GM04504 (cell line): ENCODE measurements at places on chromosomes 6 and 20.
A peak's percentile ranks its signal among the peaks of the same experiment; 100 is the strongest.

DNA sequence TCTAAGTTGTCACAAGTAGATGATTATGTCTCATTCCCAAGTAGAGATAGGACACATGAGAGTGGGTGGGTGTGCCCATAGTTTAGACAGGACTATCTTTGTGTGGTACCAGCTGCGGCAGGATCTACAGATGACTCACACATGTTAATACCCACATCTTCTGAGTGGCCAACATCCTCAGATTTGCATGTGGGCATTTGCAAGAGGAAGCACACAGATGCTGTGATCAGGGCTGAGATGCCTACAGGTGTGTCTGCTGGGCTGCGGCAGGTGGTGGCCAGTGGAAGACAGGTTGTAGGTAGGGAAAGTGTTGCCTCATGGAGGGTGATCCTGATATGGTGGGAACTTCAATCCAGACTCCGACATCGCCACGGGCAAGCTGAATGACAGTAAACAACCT is 50.8 kb downstream of the UTRN start:
- no peak for DNase-seq

DNA sequence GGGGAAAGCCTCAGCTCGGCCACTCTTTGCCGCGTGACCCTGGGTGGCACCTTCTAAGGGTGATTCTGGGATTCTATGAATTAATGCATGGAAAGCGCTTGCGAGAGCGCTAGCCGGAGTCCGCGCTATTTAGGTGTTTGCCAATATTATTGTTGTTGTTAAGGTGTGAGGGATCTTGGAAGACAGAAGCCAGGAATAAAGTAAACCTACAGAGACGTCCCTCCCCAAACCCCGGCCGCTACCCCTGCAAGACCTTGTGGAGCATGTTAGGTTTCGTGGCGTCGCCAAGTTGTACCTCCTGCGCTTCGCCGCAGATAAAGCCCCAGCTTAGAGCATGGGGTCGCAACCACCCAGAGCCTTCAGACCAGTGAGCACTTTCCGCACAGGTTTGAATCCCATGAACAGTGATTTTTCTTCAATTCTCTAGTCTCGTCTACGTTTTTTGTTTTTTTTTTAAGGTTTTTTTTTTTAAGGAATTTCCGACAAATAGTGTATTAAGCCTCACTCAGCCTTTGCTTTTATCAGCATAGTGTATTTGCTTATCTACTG is 16.9 kb upstream of the ZSCAN9 start:
- no peak for DNase-seq

GRCh38 chr6:31752739-31753319 is 9.6 kb upstream of the SAPCD1 start:
- peak; percentile 47 for DNase-seq

DNA sequence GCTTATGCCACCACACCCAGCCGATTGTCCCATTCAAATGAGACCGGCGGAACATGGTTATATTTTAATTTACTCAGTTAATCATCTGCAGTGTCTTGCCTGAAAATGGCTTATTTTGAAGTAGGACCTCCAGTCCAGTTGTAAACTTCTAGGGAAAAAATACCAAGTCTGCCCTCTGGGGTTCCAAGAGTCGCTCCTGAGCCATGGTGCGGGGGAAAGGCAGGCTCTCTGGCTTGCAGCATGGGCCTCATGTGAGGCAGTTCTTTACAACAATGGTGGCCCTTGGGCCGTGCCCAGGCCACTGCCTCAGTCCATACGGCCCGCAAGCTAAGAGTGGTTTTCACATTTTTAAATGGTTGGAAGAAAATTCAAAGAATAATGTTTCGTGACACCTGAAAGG is 62.7 kb upstream of the XRN2 start:
- DNase-seq: no peak

GRCh38 chr6:36272234-36272633 is 2.4 kb downstream of the PNPLA1 start:
- DNase-seq: no peak

DNA sequence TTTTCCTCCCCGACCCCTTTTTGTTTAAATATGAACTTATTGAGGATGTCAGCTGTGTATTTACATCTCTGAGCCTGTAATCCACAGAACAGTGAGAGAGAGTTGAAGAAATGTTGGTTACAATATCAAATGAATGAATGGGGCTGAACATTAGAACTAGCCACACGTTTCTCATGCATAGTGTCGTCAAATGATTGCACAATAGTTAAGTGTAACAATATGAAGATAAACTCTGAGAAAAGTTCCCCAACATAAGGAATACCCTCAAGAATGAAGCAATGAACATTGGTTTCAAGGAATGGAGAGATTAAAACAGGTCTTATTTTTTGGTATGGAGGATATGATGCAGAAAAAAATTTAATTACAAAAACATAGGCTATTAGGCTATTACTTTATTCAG is 100.5 kb upstream of the DTNBP1 start:
- DNase-seq: no peak

GRCh38 chr6:42190554-42191183 is 4.1 kb downstream of the GUCA1B start:
- peak; percentile 61 for DNase-seq
